ENCODE measurements at places on chromosomes 12 and 14.

DNA sequence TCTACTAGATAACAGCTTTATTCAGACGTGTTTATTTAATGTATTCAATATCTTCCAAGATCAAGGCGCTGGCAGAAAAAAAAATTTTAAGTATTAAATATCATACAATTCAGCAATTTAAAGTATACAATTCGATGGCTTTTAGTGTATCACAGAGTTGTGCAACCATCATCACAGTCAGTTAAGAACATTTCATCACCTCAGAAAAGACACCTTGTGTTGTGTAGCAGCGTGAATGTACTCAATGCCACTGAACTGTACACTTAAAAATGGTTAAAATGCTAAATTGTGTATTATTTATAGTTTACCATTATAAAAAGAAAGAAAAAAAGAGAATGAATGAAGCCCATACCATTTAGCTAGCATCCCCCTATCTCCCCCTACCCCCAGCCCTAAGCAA, 96.4 kb downstream of the RIN3 start:
- no peak for DNase-seq

GRCh38 chr12:122368361-122369073, 54.0 kb downstream of the CLIP1 start:
- peak; percentile 76 for DNase-seq

- DNase-seq, result no peak
Measured at GRCh38 chr14:76257111-76257803, 105.5 kb downstream of the GPATCH2L start.

DNA sequence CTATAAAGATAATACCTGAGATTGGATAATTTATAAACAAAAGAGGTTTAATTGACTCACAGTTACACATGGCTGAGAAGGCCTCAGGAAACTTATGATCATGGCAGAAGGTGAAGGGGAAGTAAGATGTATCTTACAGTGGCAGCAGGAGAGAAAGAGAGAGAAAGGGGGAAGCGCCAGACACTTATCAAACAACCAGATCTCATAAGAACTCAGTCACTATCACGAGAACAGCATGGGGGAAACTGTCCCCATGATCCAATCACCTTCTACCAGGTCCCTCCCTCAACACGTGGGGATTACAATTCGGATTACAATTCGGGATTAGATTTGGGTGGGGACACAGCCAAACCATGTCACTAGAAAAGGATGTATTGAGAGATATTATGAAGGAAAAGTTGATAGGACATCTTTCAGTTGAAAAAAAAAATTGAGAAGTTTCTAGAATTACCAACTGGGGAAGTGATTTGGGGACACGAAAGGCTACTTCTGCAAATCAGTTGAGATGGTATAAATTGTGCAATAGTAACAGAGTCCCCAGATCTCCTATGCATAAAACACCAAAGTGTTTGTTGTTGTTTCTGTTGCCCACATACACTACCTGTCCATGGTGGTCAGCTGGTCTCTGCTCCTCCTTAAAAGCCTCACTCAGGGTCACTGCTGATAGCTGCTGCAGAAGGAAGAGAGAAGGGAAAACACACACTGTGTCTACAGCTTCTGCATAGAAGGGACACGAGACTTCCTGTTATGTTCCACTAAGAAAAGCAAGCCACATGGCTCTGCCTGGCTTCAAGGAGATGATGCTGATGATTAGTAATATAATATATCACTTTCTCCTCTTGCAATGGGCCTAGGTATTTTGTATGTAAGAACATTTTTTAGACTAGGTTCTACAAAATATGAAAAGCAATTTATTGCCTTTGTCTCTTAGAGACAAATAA, 465.5 kb downstream of the PDZRN4 start:
- DNase-seq, result no peak
